Esophagus squamous epithelium (tissue), 5 donors: ENCODE measurements at places on chromosomes 11 and 22. TPM values are rescaled to one million over a fixed set of nuclear protein-coding genes. Genes with fewer than 3 reads are reported as not detected.

The MMP11 gene
- total RNA-seq, result 0.92 TPM

The PSMA1 gene
- 118 TPM for total RNA-seq

The ZNF143 gene
- total RNA-seq, result 20.9 TPM

DNA sequence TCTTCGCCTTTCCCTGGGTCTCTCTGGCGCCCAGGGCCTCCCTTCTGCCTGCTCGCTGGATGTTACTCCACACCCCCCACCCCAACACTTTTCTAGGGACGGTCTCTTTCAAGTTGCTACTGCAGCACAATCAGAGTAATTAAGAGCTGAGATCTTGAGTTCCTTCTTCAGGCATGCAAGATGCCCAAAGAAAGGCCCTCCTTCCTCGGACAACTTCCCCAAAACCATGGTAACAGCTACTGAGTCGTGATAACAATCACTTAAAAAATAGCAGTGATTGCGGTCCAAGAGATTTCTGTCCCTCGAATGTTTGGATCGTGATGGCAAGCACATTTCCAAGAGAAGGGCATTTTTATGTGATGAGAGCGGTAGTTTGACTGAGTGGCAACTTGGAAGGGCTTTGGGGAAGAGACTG, 638 bp upstream of the TENM4 start:
- DNase-seq, result no peak

GRCh38 chr11:58446294-58446693, 4.3 kb upstream of the OR5B12 start:
- DNase-seq, result no peak

DNA sequence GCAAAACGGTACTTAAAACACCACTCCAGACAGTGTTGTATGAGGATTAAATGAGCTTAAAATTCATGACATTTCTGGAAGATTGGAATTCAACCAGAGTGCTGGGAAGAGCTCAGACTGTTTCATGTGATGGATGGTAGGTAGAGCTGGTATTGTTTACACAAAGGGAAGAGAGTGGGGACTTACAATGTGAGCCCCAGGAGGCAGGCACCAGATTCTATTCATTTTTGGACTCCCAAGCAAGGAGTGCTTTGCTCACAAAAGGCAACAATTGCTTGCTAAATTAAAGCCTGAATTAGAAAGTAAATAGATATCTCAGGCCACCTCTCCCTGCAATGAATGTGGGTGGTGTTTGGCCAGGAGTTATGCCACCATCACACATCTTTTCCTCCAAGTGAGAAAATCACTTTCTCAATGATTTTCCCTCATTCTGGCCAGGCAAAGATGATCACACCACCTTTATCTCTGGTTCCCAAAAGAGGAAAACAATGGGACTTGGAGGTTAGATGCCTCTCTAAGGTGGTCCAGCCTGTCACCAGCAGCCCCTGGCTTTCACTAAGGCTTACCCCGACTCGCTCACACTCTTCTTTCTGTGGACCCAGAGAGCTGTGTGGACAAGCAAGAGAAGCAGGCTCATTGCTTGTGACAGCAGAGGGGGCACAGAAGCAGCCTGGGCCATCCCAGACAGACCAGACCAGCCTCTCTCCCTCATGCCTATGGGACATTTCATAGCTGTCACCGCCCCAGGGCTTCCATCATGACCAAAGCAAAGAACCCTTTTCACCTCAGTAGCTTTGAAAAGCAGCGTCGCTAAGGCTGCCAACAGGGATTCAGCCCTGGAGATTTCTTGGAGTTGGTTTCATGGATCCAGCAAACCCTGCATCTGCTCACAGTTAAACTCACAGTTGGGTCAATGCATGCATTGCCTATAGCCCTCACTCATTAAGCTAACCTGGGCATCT, 63.5 kb upstream of the DRD2 start:
- DNase-seq, result no peak

- no peak for DNase-seq
Measured at GRCh38 chr11:131077340-131077739, 161.1 kb upstream of the SNX19 start.

The RBM4 gene
- 75.3 TPM for total RNA-seq

DNA sequence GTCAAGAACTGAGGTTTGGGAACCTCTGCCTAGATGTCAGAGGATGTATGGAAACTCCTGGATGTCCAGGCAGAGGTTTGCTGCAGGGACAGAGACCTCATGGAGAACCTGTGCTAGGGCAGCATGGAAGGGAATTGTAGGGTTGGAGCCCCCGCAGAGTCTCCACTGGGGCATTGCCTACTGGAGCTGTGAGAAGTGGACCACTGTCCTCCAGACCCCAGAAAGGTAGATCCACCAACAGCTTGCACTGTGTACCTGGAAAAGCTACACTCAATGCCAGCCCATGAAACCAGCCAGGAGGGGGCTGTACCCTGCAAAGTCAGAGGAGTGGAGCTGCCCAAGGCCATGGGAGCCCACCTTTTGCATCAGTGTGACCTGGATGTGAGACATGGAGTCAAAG, 29.5 kb downstream of the CHST1 start:
- no peak for DNase-seq

DNA sequence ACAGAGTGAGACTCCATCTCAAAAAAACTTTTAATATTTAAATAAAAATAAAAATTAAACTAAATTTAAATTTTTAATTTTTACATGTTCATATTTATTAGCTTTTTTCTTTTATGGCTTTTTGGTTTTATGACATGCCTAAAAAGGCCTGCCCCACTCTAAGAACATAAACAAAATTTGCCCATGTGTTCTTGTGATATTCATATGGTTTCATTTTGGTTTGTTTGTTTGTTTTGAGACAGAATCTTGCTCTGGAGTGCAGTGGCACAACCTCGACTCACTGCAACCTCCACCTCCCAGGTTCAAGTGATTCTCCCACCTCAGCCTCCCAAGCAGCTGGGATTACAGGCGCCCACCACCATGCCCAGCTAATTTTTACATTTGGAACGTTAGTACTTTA, 27.7 kb downstream of the SUSD2 start:
- DNase-seq, result no peak

DNA sequence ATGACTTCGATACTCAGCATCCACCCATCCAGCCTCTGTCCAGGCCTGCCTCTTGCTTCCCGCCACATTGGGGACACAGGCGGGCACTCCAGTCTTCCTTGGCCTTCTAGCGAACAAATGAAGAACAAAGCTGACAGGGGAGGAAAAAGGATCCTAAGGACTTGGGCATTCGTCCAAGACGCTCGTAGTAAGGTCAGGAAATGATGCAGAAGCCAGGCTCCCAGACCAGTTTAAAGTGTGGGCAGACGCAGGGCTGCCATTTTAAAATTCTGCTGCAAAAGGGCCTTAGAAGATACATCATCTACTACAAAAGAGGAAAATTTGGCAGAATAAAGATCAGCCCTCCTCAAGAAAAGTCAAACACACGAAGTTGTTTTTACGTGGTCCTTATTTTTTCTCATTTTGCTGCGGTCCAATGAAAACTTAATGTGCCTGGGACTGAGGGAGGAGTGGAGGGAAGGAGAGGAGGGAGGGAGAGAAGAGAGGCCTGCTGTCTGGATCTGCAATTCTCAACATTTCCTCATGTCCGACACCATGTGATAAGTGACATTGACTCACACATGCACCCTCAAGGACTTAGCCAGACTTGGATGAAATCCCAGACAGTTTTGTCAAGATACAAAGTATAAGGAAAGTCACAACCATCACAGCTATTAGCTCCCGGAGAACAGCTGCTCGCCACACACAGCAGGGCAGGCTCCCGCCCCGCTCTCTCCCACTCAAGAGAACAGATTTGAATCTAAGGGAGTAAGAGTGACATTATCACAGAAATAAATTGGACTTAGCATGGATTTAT, 5.7 kb downstream of the DNAL4 start:
- DNase-seq, result no peak

The SLC22A9 gene
- not detected for total RNA-seq

DNA sequence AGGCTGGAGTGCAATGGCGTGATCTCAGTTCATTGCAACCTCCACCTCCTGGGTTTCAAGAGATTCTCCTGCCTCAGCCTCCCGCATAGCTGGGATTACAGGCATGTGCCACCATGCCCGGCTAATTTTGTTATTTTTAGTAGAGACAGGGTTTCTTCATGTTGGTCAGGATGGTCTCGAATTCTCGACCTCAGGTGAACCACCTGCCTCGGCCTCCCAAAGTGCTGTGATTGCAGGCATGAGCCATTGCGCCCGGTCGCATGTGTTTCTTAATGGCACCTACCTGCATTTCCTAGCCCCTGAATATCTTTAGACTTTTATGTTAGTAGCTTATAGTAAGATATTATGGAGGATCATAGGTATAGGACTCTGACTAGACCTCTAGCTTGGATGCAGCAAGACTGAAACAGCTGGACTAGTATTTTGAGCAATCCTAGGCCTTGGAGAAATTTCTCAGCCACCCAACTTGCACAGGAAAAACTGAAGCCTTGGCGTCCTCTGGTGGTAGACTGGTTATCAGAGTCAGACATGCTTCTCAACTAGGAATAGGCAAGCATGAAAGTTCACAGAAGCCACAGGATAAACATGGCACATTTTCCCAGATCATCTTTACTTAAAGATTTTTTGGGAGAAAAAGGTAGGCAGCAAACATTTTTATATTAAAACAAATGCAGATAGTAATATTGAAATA, 22.7 kb upstream of the C1QTNF4 start:
- DNase-seq, result no peak

GRCh38 chr11:10893714-10894151, 35.9 kb upstream of the ZBED5 start:
- no peak for DNase-seq

- DNase-seq, result no peak
Measured at GRCh38 chr11:103234974-103235373, 125.7 kb downstream of the DYNC2H1 start.

DNA sequence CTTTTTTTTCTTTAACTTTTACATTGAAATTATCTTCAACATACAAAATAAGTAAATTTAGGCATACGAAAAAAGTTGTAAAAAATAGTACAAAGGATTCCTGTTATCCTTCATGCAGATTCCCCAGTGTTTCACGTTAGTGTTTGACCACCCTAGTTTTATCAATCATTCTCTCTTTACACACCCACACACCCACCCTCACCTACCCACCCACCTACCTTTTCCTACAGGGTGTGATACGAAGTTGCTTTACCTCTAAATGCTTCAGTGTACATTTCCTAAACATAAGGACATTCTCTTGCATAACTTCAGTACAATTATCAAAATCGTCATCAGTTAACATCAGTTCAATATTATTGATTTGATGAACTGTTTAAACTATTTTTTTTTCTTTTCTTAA, 37.0 kb downstream of the HIPK3 start:
- DNase-seq, result no peak

DNA sequence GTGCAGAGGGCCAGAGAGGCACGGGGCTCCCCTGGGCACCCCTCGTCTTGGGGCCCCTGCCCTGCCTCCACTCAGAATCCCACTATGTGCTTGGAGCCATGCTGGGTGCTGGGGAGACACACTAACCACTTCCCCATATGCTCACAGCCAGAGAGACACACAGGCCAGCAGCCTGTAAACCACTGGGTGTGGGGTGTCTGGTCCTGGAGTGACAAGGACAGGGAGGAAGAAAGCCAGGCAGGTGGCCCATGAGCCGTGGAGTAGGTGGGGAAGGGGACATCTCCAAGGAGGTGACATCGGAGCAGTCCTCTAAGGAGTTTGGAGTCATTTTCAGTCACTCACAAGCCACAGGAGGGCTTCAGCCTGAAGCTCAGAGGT, 58.9 kb downstream of the CDKN1C start:
- no peak for DNase-seq

DNA sequence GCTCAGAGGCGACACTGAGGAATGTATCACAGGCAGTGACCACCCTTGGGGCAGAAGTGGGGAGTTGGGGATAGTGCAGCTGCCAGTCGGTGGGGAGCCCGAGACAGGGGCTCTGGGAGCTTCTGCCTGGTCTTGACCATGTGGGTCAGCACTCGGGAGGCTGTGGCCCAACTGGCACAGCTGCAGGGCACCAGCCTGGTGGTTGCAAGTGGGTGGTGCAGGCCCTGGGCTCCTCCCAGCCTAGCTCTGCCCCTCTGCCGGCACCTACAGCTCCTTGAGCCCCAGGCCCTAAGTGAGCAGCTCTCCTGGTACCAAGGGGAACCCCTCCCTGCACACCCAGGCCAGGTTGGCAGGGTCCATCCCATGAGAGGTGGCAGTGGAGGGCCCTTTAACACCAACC, 12.6 kb upstream of the RASL10A start:
- no peak for DNase-seq
